ENCODE measurements at places on chromosomes 2 and 18.

- no peak for DNase-seq
Measured at GRCh38 chr2:30661173-30662107, 145.8 kb downstream of the CAPN13 start.

DNA sequence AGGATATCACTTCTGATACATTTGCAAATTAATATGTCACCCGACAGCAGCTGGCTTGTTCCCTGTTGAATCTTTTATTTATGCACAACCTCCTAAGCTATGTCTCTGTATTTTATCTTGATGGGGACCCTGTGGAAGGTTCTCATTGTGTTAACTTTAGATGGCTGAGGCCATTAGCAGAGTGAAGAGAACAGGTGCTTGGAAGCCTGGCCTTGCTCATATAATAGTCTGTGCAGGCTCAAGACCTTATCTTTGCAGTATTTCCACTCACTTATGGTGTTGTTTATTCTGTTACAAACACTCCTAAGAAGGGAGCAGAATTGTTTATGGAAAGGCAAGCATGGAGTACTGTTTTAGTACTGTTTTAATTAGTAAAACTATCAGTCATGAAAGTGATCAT, 107.6 kb downstream of the SETBP1 start:
- DNase-seq = no peak

GRCh38 chr2:160062292-160063005, at the start of gene PLA2R1:
PLA2R1 (minus strand) TSS chr2:160062615; CDS start chr2:160062403, 212 bp downstream.
- DNase-seq = no peak

GRCh38 chr2:238657132-238658053, 190.5 kb upstream of the TWIST2 start:
- no peak for DNase-seq

DNA sequence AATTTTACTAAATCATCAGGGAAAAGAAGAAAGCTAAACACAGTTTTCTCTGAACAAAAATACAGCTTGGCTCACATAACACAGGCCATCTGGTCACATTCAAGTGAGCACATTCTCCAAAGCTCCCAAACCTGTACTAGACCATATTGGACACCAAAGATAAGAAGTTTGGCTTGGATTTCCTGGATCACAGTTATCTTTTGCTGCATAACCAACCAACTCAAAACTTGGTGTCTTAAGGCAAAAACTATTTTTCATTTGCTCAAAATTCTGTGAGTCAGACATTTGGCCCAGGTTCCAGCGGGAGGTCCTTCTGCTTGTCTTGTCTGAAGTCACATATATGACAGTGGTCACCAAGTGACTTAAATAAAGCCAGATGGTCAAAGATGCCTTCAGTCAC, 83.2 kb downstream of the GYPC start:
- DNase-seq = no peak

DNA sequence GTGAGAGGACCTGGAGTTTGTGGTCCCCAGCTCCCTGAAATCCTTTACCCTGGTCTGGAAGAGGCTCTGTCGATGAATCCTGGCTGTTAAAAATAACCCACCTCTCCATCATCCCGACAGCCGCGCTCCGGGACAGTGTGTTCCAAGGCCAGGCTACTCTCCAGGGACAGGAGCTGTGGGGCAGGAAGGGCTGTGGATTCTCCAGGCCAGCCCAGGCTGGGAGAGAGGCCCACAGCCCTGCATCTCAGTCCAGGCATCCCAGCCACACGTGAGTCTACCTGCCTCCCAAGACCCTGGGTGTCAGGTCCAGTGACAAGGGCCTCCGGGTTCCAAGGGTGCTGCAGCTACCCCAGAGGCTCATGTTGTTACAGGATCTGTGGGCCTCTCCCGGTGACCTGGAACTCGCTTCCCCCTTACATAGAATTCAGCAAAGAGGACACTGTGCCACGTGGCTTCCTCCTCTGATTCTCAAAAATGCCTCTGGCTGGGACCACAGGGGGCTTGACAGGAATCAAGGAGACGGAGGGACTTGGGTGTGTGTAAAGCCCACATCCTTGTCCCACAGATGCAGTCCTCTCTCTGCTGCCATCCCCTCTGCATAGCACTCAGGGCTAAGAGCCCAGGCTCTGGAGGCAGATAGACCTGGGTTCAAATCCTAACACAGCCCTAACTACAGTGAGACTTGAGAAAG, 17.3 kb downstream of the ADRA2B start:
- DNase-seq = no peak

GRCh38 chr18:48693625-48694262, 154.9 kb downstream of the CTIF start:
- DNase-seq = peak; percentile 18

GRCh38 chr2:207952564-207953345, 72.6 kb downstream of the PLEKHM3 start:
- no peak for DNase-seq

DNA sequence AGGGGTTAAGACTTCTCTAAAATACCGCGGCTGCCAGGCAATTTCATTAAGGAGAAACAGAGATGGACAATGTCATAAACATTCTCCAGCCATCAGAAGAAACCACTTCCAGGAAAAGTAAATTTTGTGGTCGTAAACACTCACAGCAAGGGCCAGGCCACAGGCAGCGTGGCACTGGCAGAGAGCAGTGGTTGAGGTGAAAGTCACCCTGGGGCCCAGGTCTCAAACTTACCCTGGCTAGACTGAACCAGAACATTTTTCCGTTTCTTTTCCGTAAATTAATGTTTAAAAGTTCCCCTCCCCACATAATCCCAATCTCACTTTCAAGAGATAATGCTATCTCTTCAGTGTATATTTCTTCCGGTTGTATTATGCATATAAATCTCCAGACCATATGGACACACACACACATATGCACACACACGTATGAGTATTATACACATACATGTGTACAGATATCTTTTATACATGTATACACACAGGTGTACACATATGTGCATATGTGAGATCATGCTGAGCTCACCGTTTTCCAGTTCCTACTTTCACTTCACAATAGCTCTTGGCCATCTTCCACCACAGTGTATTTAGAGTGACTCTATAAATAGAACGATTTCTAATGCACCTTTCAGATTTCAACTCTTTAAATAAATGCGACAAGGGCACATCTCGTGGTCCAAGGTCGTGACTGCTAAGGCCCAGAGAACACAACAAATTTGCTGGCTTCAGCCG, 90.1 kb downstream of the MALT1 start:
- no peak for DNase-seq

DNA sequence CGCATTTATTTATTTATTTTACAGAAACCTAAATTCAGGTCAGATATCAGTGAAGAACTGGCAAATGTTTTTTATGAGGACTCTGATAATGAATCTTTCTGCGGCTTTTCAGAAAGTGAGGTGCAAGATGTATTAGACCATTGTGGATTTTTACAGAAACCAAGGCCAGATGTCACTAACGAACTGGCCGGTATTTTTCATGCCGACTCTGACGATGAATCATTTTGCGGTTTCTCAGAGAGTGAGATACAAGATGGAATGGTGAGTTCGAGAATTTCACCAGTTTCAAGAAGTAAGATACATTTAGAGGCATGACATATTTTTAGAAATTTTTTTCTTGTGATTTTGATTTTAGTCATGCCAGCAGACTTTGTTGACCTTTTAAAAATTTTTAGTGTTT, 4.6 kb downstream of the CDCA7 start:
- no peak for DNase-seq

Measured in brain microvascular endothelial cell (primary cell).